ENCODE measurements at places on chromosomes 1 and 21.

DNA sequence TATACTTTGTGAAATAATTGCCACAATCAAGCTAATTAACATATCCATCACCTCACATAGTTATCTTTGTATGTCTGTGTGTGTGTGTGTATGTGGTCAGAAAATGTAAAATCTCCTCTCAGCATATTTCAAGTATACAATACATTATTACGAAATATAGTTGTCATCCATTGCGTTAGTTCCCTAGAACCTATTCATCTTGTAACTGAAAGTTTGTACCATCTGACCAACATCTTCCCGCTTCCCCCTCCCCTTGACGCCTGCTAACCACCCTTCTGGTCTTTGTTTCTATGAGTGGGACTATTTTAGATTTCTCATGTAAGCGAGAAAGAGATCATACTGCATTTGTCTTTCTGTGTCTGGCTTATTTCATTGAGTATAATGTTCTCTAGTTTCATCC lies 455.3 kb downstream of the KCNT2 start:
- no peaks in the 10 kb centered on the region for H3K4me1 ChIP-seq
- DNase-seq: no peak
- no peaks in the 10 kb centered on the region for H3K36me3 ChIP-seq
- no peak overlapping the region for H3K4me3 ChIP-seq

GRCh38 chr1:105260001-105260400 lies 1510.3 kb downstream of the AMY1C start:
- H3K4me3 ChIP-seq: no peak overlapping the region
- no peaks in the 10 kb centered on the region for H3K36me3 ChIP-seq
- H3K27me3 ChIP-seq: no peaks in the 10 kb centered on the region
- H3K4me1 ChIP-seq: no peaks in the 10 kb centered on the region

DNA sequence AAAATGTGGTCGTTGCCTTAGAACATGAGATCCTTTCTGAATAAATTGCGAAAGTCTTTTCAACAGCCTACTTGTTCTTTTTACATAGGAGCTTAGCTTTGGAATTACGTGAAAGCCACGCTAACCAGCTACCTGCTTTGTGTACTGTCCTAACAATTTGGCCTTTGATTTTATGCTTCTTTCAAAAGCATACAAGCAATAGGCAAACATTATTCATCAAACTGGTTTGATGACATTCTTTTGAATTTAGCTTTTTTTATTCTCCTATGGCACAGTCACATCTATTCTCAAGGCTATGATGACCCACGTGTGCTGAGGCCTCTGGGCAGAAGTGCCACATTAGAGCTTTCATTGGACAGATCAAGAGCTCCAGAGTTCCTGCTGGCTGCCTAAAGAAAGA lies 178.0 kb upstream of the DPT start:
- DNase-seq: no peak
- H3K4me3 ChIP-seq: no peak overlapping the region
- H3K4me1 ChIP-seq: no peaks in the 10 kb centered on the region
- no peak overlapping the region for H3K27ac ChIP-seq
- H3K27me3 ChIP-seq: no peaks in the 10 kb centered on the region

GRCh38 chr1:61604261-61604660 lies 120.7 kb downstream of the TM2D1 start:
- H3K27me3 ChIP-seq: no peaks in the 10 kb centered on the region
- H3K27ac ChIP-seq: no peak overlapping the region
- H3K4me1 ChIP-seq: no peaks in the 10 kb centered on the region

DNA sequence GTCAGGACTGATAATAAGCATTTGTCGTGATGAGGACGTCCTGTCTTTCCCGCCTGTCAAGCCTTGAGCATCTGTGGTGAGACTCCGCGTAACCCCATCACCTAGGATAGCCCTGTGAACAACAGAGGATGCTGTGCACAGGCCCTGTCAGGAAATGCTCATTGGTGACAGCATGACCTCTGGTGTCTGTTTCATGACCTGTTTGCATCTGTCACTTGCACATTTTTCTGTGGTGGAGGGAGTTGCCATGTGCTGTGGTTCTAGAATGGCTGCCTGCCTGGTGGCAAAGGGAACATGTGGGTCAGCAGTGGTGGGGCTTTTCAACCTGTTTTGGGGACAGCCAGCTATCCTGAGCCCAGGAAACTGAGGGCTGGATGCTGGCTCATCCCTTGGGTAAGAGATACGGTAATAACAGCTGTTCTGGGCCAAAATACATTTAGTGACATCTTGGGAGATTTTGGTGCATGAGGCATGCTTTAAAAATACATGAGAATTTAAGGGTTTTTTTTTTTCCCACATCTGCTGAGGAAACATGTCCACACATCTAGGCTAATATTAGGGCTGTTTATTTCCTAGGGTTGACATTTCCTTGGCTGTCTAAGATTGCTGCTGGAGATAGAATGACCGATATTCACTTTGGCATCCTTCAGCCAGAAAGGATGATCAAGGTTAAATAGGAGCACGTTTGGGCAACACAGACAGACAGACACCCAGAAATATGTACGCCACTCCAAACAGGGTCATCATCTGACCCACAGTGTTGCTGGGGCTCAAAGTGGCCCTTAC lies 52.9 kb downstream of the KCNC4 start:
- H3K27me3 ChIP-seq: peaks cover 4% of the 10 kb centered on the region
- no peak for DNase-seq
- no peaks in the 10 kb centered on the region for H3K36me3 ChIP-seq
- no peak overlapping the region for H3K4me3 ChIP-seq
- H3K27ac ChIP-seq: no peak overlapping the region
- no peaks in the 10 kb centered on the region for H3K4me1 ChIP-seq

DNA sequence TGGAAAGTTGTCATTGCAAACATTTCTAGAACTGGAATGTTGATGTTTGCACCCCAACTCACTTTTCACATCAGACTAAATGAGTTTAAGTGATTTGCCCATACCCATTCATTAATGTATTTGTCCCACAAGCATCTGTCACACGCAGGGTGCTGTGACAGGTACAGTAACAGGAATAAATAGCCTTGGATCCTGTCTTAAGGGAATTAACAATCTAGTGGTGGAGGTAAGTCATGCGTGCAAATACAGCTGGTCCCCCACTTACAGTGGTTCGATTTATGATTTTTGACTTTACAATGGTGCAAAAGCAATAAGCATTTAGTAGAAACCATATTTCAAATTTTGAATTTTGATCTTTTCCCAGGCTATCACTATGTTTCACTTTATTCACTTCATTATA lies 17.5 kb upstream of the PRDM2 start:
- H3K4me1 ChIP-seq: no peaks in the 10 kb centered on the region
- H3K27me3 ChIP-seq: no peaks in the 10 kb centered on the region

DNA sequence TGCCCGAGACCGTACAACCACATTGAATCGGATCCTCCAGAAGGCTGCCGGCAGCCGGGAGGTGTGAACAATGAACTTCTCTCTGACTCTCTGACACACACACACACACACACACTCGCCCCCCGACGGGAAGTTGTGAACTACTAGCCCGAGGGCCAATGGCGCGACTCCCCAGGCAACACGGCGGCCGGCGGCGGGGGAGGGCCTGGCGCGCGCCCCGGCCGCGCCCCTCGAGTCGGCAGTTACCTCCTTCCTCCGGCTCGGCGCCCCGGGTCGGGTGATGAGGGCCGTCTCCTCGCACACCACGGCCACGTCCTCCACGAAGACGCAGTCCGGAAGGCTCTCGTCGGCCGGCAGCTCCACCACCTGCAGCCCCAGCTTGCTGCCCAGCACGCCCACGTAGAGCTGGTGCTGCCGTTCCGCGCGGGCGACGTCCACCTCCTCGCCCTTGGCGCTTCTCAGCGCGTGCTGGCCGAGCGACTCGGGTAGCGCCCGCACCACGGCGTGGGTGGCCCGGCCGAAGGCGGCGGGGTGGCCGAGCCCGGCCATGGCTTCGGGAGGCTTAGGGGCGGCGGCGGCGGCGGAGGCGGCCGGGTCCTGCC lies 361 bp downstream of the DDAH1 start:
- H3K4me3 ChIP-seq: peak overlapping the region; percentile 79
- H3K36me3 ChIP-seq: no peaks in the 10 kb centered on the region
- peaks cover 35% of the 10 kb centered on the region for H3K4me1 ChIP-seq
- peak overlapping the region; percentile 67 for H3K27ac ChIP-seq
- no peaks in the 10 kb centered on the region for H3K27me3 ChIP-seq

DNA sequence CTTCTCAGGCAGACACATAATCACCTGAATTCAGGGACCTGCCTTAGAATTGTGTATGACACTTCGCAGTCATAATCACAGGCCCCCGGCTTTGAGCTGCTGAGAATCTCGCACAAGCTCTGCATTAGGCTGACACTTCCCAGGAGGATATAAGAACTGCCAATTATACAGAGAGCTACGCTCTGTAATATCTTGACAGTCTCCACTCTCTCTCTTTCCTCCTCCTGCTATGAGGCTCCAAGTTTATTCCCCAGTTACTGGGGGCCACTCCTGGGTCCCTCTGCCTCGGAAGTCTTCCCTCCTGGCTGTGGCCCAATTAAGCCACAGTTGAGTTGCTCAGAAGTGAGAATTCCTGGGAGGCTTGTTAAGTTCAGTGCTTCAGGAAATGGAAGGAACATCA lies 42.7 kb downstream of the EBNA1BP2 start:
- H3K36me3 ChIP-seq: no peaks in the 10 kb centered on the region
- DNase-seq: no peak
- no peaks in the 10 kb centered on the region for H3K27me3 ChIP-seq
- H3K27ac ChIP-seq: no peak overlapping the region
- no peaks in the 10 kb centered on the region for H3K4me1 ChIP-seq

DNA sequence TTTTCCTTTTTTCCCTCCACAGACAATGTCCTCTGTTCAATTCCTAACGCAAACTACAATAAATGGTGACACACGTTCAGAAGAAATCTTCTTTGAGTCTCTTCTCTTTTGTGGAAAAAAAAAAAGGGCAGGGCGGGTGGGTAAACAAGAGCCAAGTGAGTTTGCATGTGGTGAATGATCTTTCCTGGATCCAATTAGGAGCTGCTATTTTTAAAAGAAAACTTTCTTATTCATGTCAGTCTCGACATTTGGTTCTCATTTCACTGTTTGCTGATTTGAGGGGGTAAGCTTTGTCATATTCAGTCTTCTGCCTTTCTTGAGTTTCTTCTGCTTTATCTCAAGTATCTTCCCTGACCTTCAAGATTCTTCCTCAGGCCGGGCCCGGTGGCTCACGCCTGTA lies 29.2 kb upstream of the KIF1B start:
- H3K4me3 ChIP-seq: no peak overlapping the region
- H3K4me1 ChIP-seq: no peaks in the 10 kb centered on the region
- H3K36me3 ChIP-seq: peaks cover 27% of the 10 kb centered on the region
- no peak for DNase-seq
- H3K27me3 ChIP-seq: no peaks in the 10 kb centered on the region

DNA sequence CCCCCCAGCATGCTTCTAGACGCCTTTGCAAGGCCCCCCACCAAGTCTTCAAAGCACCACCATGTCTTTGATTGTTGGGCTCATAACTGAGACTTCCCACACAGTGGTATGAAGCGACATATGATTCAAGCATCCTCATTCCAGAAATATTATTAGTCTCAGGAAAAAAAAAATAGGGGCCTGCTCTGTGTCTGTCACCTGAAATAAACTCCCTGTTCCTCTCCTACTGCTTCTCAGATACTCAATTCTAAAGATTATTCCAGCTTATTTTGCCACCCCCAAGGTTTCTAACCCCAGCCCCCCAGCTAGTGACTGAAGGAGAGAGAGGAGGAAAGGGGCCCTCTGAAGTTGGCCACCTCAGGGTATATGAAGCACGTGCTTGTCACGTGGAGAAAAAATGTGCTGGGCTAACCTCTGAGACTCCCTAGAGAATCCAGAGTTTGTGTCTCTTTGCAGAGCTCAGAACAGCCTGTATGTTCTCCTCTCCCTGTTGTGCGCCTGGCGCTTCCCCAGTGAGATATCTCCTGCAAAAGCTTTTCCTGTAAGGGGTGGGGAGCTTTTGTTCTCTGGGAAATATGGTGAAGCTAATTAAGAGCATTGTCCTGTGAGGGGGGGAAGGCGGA lies 35.9 kb upstream of the RASAL2 start:
- H3K36me3 ChIP-seq: no peaks in the 10 kb centered on the region
- H3K27me3 ChIP-seq: no peaks in the 10 kb centered on the region
- peak overlapping the region; percentile 47 for H3K27ac ChIP-seq
- DNase-seq: peak; percentile 80
- no peak overlapping the region for H3K4me3 ChIP-seq
- H3K4me1 ChIP-seq: peaks cover 43% of the 10 kb centered on the region

DNA sequence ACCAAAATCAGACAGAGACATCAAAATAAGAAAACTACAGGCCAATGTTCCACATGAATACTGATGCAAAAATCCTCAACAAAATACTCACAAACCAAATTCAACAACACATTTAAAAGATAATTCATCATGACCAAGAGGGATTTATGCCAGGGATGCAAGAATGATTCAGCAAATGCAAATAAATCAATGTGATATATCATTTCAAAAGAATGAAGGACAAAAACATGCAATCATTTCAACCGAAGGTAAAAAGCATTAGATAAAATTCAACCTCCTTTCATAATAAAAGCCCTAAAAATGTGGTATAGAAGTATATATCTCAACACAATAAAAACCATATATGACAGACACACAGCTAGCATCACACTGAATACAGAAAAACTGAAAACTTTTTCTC lies 81.5 kb upstream of the LYPLAL1 start:
- no peaks in the 10 kb centered on the region for H3K4me1 ChIP-seq
- DNase-seq: no peak
- no peak overlapping the region for H3K27ac ChIP-seq
- no peak overlapping the region for H3K4me3 ChIP-seq
- H3K36me3 ChIP-seq: no peaks in the 10 kb centered on the region
- no peaks in the 10 kb centered on the region for H3K27me3 ChIP-seq

DNA sequence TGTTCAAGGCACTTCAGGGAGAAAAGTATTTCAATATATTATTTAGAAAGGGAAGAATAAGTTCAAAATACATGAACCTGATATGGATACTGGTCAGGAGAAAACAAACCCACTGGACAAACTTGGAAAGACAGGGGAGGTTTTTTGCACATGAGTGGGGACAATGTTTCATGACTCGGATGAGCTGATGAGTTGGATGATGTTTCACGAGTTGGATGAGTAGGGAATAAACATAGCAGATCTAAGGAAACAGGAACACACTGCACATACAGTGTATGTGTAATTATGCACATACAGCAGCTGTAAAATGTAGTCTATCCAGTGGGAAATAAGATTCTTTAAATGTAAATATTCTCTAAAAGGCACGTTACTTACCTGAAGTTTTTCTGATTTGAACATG lies 682.9 kb upstream of the ADAMTS5 start:
- peaks cover 3% of the 10 kb centered on the region for H3K4me1 ChIP-seq
- no peak for DNase-seq
- no peaks in the 10 kb centered on the region for H3K27me3 ChIP-seq
- no peak overlapping the region for H3K27ac ChIP-seq
- no peak overlapping the region for H3K4me3 ChIP-seq
- no peaks in the 10 kb centered on the region for H3K36me3 ChIP-seq

Measured in sigmoid colon (tissue), 7 donors.